ENCODE measurements at places on chromosomes 5 and 9.
A peak's percentile ranks its signal among the peaks of the same experiment; 100 is the strongest.

DNA sequence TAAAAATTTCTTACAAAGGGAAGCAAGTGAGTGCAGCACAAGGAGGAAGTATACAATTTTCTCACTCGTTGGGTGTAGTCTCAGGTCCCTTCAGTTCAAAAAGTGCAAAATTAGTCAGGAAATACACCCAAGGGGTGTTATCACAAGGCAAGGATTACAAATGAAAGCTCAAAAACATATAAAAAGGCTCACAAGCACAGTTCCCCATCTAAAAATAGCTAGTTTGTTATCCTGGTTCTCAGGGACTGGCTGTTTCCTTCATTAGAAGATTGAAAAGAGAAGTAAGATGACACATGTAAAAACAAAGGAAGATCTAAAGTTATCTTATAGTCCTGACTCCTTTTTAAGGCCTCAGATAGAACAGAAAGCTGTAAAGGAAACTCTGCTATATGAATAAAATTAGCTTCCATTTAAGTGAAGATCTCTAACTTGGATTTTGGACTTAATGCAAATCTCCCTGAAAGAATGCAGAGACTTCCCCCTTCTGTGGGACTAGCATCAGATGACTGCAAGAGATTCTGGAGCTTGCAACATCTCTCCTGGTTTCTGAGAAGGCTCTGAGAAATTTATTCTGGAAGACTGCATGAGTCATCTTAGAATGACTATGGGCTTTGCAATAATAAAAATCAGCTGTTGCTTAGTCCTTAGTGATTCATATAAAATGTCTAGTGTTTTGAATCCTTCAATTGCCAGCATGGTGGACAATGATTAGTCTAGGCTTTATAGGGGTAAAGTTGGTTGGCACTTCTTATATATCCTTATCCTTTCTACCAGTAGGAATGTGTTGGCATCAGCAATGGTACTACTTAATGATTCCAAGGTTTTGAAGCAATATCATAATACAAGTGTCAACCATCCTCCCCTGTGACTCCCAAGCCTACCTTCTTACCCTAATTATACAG lies 25.4 kb downstream of the DAB2 start:
- DNase-seq = peak; percentile 32

DNA sequence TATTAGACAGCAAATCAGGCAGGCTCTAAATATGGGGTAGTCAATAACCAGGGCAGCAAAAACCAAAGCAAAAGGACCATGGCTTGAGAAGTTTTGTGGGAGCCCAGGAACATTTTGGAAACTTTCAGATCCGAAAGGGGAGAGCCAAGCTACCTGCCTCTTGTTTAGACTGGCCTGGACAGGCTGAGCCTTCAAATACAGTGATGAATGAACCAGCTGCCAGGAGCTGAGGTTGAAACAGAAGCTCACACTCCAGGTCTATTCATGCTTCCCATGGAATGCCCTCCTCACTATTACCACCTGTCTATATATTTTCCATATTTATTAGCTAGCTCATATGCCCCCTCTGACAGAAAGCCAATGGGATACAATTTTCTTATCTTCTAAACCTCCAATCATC lies 150.8 kb upstream of the SLC44A1 start:
- DNase-seq = no peak

DNA sequence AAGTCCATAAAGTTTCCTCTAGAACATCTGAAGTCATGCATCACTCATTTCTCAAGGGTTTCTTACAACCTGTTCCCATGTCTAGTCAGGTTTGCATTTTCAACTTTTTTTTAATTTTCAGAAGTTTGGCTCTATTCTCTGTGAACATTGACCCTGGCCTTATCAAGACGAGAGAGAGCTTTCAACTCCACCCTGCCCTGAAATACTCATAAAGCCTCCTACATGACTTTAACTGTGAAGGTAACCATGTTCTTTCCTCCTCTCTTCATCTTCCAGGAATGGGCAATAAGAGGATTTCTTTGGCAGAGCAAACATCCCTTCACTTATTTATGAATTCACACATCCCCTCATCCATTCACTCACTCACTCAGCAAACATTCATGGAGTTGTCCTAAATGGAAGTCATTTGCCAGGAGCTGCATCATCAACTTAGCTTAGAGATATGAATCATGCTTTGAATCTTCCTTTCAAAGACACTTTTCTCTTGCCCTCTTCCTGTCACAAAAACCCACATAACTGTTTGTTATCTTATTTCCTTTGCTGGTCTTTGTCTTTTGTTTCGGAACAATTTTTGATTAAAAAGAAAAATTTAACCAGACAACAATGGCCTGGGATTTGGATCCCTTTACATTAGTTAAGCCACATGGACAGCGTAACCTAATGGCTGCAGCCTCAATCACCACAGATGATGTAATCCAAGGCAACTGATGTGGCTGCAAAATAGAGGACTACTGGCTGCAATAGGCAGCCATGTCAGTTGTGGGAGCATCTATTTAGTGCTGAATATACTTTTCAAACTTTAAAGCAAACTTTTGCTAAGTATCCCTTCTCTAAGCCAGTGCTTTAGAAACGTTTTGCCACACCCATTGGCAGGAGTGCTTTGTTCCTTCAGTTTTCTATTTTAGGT lies 43.0 kb upstream of the GNAQ start:
- no peak for DNase-seq

- no peak for DNase-seq
These were observed 25.4 kb downstream of the ADAMTS16 start for GRCh38 chr5:5165541-5166002.

DNA sequence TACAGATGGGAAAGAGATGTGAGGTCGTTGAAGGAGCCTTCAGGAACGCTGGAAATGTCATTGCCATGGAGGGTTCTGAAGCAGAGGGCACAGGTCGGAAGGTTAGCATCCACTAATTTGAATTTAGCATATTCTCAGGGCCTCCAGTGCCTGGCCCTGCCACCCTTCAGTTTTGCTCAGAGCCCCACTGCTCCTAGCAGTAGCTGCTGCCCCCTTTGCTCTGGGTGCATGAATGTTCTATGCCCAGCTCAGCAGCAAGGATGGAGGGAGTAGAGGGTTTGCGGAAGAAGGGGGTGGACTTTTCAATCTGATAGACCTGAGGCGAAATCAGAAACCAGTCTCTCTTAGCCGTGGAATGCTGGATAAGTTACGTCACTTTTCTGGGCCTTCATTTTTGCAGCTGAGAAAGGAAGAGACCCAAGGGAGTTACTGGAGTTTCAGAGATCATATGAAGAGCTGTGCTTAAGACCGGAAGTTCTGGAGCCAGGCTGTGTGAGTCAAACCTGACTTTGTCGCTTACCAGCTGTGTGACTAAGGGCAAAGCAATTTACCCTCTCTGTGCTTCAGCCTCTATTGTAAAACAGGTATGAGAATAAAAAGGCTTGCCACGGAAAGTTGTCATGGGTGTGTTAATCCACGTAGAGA lies 133.2 kb upstream of the PANK3 start:
- peak; percentile 65 for DNase-seq

GRCh38 chr5:72499730-72500129 lies 7.5 kb downstream of the ZNF366 start:
- no peak for DNase-seq

DNA sequence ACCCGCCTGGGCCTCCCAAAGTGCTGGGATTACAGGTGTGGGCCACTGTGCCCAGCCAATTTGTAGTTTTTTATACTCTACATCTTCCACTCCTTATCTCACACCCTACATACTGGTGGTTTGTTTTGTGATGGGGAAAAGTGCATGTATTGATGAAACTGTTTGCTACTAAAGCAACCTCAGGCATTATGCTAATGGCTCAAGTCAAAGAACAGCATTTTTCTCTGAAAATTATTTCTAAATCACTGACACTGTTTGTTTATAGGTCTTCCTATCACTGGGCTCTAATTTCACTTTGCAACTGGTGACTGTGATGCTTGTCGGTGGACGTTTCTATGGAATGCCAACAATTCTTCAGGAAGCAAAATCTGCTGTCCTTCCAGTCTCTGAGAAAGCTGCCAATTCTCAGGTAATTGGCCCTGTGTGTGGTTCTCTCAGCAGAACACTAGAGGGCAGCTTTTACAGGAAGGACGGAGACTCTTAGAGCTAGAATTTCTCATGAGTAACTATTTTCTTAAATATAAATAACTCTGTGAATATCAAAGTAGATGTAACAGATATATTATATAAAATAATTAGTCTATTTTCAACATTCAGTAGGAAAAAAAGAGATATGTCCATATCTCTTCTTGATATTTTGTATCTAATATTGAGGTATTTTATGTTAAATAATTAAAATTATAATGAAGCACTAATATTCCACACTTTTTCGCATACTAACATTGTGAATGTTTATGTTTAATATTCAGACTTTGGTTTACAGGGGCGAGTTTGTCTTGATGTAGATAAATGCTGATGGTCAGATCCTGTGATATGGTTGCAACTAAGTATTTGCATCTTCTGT lies 244.1 kb downstream of the ADGRV1 start:
- DNase-seq = peak; percentile 27

GRCh38 chr5:173829826-173830225 lies 58.3 kb upstream of the CPEB4 start:
- no peak for DNase-seq

DNA sequence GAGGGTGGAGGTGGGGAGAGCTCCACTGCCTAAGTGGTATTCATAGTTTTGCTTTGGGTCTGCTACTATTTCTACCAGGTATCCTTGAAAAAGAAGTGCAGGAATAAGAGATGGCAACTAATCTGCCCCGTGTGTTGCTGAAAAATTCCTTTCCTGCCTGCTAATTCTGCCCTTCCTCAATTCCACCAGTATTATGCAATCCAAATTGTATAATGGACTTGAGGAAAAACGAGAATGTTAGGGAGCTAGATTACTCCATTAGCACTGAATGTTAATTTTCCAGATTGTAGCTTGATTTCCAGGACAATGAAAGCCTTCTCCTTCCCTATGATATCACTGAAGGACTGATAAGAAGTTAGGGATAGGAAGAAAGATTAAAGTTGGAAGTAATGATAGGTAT lies 16.9 kb downstream of the ADAM19 start:
- DNase-seq = no peak

GRCh38 chr9:115212832-115213231 lies 94.9 kb upstream of the TNC start:
- DNase-seq = no peak

DNA sequence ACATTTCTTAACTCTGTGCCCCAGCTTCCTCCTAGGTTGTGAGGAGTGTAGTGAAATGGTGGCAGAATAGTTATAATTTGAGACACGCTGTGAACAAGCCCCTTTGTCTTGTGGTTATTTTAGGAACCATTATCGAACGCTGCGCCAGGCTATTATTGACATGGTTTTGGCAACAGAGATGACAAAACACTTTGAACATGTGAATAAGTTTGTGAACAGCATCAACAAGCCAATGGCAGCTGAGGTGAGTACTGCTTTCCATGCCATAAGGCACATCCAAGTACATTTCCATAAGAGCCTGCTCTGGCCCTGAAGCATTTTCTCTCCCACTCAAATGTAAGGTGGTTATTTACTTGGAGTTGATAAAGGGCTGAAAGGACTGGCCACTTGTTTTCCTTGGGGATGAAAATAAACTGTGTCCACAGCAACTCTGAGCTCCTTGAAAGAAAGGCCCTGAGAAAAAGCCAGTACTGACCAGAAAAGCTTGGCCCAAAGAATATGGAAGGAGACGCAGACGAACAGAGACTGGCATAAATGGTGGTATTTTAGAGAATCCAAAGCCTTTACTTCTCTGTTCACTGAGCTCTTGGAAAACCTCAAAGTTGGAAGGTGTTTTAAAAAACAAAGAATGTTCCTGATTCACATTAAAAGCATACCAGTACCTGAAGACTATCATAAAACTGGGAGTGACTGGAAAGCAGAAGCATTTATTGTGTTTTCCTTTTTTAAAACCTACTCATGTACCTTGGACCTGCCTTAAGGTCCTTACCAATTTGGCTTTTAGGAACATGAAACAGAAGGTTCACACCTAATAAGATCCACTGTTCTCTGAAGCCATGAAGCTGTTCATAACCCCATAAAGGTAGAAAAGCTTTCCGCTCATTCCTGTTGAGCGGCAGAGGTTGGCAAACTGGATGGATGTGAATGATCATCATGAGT lies 72.2 kb downstream of the WDR41 start:
- no peak for DNase-seq

DNA sequence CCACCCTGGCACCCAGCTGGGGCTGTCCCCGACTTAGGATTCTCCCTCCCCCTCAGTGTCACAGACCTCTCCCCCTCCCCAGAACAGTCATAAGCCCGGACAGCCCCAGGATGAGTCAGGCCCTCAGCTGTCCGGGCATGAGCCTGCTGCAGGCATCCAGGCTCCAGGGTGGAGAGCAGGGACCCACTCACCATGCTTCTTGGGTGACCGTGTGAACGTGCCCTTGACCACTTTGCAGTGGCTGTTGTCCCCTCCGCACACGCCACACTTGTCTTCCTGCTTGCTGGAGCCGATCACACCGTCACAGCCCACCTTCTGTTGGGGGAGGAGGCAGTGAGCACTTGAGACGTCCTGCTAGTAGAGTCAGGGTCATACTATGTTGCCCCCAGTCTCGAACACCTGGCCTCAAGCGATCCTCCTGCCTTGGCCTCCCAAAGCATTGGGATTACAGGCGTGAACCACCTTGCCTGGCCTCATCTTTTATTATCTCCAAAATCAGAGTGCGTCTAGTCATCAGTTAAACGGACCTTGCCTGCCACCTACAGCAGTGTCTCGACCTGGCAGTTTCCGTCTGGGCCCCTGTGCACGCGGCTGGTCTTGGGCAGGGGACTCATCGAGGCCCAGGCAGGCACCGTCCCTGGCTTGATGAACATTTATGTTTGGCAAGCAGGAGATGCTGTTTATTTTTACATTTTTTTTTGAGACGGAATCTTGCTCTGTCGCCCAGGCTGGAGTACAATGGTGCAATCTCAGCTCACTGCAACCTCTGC lies 72.6 kb downstream of the ZNF354C start:
- no peak for DNase-seq

- DNase-seq = no peak
These were observed 43.5 kb upstream of the RNF38 start for GRCh38 chr9:36443581-36443980.

- no peak for DNase-seq
These were observed 403.0 kb downstream of the GADD45G start for GRCh38 chr9:90007516-90008440.

DNA sequence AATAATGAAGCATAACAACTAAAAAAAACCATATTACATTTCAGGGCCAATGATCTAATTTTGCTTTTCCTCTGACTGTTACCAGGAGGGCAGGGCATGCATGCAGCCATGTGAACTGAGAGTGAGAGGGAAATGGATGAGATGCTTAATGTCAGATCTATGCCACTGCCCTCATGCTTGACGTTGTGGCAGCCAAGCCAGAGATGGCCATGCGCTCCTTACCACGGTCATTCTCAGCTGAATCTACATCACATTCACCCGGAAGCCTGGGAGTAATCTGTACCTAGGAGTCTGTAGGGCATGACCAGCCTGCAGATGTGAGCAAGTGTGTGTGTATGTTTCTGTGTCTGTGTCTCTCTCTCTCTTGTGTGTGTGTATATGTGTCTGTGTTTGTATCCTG lies 183.7 kb downstream of the KDM4C start:
- DNase-seq = no peak

DNA sequence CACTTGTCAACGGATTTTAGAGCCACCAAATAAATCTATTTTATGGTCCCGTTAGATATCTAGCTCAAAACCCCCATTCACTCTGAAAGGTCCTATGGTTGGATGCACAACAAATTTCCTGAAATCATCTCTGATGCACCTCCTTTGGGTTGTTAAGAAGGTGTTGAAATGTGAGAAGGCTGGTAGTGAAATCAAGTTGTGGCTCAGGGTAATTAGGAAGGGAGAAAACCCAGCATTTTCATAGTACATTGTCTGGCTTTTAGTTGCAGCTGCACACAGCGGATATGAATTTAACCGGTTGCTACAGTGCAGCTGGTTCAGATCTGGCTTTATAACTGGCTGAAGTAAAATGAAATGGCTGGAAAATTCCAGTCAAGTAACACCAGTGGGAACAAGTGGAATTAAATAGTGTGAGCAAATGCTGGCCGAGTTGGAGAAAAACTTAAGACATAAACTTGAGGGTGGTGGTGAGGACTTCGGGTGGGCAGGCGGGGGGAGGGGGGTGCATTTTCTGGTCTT lies 17.6 kb downstream of the RGMB start:
- no peak for DNase-seq

Measured in HCT116 (cell line).